ENCODE measurements at places on chromosomes 13 and 19.
A peak's percentile ranks its signal among the peaks of the same experiment; 100 is the strongest.

GRCh38 chr19:34135054-34135800 lies 37.1 kb upstream of the LSM14A start:
- no peak for DNase-seq

DNA sequence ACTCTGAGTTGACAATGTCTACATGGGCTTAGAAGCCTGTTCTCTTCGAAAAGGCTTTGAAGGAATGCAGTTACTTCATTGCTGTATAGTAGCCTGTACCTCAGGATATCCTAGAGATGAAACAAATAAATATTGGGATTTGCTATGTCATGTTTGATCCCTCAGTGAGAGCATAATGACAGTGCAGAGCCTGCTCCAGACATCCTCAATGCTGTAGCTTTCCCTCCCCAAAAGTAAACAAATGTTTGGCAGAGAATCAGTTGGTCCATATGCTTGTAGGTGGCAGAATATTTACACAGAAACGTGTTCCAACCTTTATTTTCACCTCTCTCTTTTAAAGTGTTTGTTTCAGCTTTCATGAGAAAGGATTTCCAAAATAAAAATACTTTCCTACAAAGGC lies 515.3 kb upstream of the SGCG start:
- no peak for DNase-seq

- DNase-seq: no peak
Observed at GRCh38 chr19:34181111-34181864, 9.0 kb downstream of the LSM14A start.

GRCh38 chr19:33150852-33151518 lies 19.1 kb downstream of the WDR88 start:
- no peak for DNase-seq

GRCh38 chr19:3363841-3364500 lies 2.4 kb upstream of the NFIC start:
- no peak for DNase-seq

DNA sequence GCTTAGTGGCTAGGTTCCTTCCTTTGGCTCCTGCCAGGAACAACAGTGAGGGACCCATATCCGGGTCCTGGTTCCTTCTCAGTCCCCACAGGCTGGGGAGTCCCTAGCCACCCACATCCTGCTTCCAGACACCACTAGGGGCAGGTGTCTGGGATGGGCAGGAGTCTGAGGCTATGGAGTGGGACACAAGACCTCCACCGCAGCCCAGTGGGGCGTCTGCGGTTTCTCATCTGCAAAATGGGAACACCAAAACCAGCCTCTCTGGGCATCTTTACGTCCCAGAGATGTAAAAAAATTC lies 879 bp upstream of the FCGBP start:
- DNase-seq: no peak

DNA sequence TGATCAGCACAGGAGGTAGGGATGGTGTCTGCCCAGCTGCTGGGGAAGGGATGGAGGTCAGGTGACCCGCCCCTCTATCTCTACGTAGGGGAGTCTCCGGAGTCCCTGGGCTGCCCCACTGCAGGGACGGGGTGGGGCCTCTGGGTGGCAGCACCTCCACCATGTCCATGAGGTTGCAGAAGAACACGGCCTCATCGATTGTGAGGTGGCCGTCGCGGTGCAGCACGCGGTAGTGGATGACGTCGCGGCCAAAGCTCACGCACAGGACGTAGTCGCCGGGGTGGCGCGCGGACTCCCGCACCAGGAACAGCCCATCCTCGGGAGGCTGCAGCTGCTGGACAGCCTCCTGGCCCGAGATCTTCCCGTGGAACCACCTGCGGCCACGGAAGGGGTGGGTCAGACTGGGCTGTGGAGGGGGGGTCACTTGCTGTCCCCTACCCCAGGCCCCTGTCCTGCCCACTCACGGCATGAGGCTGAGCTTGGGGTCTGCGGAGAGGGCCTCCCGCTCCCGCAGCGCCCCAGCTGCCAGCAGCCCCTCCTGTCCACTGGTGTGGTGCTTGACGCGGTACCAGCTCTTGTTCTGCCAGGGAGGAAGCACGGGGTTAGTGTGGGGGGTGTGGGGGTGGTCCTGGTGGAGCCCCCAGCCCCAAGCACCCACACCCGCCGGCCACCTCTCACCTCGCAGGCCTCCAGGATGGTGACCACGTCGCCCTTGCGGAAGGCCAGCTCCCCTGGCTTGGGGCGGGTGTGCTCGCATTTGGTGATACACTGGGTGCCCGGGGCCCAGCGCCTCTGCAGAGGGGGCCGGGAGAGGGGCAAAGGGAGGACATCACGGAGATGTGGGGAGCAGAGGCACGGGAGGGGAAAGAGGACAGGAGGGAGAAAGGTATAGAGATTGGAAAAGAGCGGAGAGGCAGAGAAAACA lies 2.3 kb downstream of the MATK start:
- peak; percentile 60 for DNase-seq

- DNase-seq: no peak
Observed at GRCh38 chr13:53060840-53061490, 32.4 kb downstream of the OLFM4 start.

DNA sequence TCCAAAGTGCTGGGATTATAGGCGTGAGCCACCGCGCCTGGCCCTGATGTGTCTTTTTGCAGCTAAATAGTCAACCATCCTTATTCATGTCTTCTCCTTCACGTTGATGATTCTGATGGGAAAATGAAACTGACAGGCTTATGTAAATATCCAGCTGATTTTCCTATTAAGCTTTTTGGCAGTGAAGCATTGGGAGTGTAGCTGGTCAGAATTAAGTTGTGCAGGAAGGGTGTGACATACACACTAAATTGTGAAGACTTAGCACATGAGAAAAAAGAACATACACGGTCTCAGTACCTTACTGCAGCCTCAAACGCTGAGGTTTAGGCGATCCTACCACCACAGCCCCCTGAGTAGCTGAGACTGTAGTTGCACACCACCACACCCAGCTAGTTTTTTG lies 50.5 kb upstream of the USE1 start:
- DNase-seq: no peak

GRCh38 chr19:10812902-10813404 lies 23.1 kb downstream of the TMED1 start:
- DNase-seq: no peak

GRCh38 chr19:53471916-53472315 lies 4.4 kb downstream of the ZNF813 start:
- no peak for DNase-seq

DNA sequence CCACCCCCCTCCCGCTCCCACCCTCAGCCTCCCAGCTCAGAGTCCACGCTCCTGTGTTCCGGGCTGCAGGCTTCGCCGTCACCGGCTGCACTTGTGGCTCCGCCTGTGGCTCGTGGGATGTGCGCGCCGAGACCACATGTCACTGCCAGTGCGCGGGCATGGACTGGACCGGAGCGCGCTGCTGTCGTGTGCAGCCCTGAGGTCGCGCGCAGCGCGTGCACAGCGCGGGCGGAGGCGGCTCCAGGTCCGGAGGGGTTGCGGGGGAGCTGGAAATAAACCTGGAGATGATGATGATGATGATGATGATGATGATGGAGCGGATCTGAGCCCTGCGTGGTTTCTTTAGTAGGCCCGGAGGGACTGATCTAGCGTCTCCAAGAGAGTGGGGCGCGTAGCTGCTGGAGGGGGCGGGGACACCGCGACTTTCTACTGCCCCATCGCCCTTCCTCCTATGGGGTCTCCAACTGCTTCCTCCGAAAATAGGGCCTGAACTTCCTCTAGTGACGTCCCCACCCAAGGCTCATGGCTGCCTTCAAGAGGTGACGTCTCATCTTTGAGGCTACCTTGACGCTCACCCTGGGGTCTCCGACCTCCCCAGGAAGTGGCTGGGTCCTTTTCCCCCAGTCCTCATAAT lies 1.4 kb downstream of the RETN start:
- DNase-seq: no peak

DNA sequence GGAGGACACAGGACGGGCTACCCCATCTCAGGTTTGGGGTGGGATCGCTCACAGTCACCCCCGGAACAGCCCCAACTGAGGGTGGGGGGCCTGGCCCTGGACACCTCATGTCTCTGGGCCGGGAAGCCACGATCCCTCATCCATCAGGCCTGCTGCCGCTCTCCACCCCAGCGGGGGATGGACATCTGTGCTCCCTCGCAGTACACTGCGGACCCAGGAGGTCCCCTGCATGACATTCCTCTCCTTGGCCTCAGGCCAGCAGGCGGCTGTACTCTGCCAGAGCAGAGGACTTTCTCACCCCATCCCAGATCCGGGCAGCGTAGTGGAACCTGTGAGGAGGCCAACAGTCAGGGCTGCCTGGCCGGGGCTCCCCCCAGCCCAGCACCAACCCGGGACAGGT lies 15.5 kb downstream of the IRGC start:
- no peak for DNase-seq

DNA sequence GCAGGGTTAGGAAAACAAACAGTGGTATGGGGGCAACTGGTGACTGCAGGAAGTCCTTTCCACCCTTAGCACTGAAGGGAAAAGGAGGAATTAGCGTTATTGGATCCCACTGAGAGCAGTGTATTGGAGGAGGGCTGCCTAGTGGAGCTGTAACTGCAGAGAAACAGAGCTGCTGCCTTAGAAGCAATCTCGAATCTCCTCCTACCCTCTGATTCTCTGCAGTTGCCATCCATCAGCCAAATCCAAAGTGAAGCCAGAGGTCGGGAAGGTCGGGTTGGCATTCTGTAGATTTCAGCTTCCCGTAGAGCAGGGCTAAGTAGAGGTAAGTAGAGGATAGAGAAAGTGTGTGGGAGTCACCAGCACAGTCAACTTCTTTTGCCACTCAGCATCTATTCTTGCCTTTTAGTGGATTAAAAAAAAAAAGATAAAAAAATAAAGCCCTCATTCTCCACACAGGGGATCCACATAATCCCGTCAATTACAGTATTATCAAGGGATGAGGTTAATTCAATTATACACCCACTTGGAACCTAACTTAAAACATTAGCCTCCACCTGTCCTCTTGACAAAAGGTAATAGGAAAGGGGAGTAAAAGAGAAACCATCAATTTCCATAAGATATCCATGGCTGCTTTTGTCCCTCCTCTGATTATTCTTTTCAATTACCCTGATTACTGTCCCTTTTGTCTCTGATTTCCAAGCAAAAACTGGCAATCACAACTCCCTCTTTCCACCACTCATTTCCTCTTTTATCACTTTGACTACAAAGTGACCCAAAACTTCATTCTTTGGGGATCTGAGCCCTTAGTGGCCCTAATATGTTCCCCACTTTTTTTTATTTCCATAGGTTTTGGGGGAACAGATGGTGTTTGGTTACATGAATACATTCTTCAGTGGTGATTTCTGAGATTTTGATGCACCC lies 234.7 kb downstream of the RBM26 start:
- no peak for DNase-seq

DNA sequence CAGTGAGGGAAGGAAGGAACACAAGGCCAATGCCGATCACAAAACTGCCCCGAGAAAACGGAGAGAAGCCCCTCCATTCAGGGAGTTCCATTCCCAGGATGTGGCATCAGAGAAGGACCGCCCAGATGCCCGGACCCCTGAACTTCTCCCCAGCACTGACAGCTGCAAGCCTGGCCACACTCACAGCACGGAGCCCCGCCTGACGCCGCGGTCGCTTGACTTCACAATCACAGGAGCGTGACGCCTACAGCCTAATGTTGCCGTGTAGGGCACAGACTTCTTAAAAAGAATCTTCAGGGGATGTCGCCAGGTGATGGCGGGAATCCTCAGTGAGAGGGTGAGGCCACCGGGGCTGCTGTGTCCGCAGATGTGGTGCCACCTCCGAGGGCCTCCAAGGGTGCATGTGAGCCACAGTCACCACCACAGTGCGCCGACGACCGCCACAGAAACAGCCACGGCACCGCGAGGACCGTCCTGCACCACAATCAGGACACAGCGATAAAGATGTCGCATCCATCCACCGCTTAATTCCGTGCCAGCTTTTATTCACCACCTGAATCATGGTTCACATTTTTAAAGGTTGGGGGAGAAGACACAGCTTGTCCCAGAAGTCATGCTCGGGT lies 77.2 kb downstream of the SPACA7 start:
- no peak for DNase-seq

- DNase-seq: peak; percentile 93
Observed at GRCh38 chr19:1131718-1132551, 28.1 kb downstream of the GPX4 start.

DNA sequence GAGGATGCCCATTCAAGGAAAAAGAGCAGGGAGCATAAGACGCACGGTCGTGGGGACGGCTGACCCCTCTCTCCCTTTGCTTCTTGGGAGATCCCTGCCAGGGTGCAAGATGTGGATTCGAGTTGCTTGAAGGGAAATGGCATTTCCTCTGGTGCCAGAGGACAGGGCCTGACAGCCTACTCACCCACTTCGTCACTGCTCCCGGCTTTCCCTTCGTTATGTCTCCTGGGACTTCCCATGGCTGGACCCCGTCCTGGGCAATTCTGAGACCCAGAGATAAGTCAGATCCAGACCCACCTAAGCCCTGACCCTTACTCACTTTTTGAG lies 1.2 kb downstream of the TBC1D17 start:
- DNase-seq: no peak

GRCh38 chr13:99985241-99985874 lies 3.8 kb downstream of the ZIC2 start:
- no peak for DNase-seq

DNA sequence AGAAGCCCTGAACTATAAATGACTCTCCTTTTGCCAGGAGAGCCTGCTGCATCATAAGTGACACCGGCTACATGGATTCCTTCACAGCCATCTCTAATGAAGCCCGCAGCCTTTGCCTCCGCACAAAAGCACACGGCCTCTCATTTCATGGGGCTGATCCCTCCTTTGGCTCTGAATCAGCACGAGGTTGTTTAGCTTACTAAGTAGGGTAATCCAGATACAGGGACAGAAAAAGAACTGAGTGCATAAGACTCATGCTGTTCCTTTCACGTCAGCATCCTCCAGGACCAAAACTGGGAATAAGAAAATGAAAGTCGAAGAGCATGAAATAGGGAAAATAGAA lies 136.3 kb downstream of the DCT start:
- no peak for DNase-seq

- no peak for DNase-seq
Observed at GRCh38 chr13:50188696-50189095, 173.5 kb downstream of the KCNRG start.

- no peak for DNase-seq
Observed at GRCh38 chr19:38304866-38305429, 897 bp downstream of the C19orf33 start.

GRCh38 chr13:21742096-21742495 lies 71.2 kb downstream of the FGF9 start:
- no peak for DNase-seq

DNA sequence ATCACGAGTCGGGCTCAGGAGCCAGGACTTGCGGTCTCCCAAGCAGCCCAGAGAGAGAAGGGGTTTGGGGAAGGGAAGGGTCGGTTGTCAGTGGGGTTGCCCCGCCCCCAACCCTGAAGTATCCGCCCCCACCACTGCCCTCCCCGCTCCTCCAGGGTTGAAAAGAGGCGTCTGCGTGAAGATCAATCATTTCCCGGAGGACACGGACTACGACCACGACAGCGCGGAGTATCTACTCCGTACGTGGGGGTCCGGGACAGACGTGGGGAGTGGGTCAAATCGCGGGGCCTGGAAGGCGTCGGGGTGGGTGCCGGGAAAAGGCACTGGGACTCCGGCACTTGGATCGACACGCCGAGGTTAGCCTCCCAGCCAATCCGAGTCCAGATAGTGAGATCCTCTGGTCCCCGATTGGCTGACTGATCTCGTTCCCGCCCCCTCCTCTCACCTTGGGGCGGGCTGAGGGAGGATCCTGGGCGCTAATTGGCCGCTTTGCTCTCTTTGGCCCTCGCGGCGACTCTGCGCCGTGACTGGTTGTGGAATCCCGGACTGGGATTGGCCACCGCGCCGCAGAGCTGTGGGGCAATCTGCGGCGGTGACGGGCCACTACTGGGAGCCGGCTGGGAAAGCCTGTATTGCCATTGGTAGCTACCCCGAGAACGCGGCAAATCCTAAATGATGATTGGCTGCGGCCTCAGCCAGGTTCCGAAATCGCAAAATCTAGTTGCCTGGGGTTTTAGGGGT lies 13.3 kb upstream of the CACNG6 start:
- DNase-seq: no peak

GRCh38 chr19:7916103-7916954 lies 1.7 kb downstream of the TGFBR3L start:
- peak; percentile 26 for DNase-seq

Measured in CD8-positive, alpha-beta T cell (primary cell).